ENCODE measurements at places on chromosomes 2 and 18. TPM values are rescaled to one million over a fixed set of nuclear protein-coding genes. Genes with fewer than 3 reads are reported as not detected.

Gene MARS2
- total RNA-seq, result 15.7 TPM

Gene SAG
- 1.2 TPM for total RNA-seq

Gene SCYGR4
- not detected for total RNA-seq

Gene OTX1
- total RNA-seq, result not detected

Gene SERPINB13
- total RNA-seq, result not detected

Gene TMEM200C
- not detected for total RNA-seq

Gene EFR3B
- 0.05 TPM for total RNA-seq

Gene FOXI3
- total RNA-seq, result not detected

Gene DAPL1
- total RNA-seq, result not detected

Gene SERPINB10
- not detected for total RNA-seq

Gene CABLES1
- total RNA-seq, result 0.82 TPM

Gene INO80C
- total RNA-seq, result 25.5 TPM

Gene MYOM1
- total RNA-seq, result 5.5 TPM

Gene TMEM182
- 6.3 TPM for total RNA-seq

Gene CNRIP1
- total RNA-seq, result not detected

Gene RESP18
- not detected for total RNA-seq

Gene FEV
- total RNA-seq, result not detected

Gene NAT8
- not detected for total RNA-seq

Gene ERBB4
- not detected for total RNA-seq

Gene CCBE1
- total RNA-seq, result not detected

Gene ASB18
- total RNA-seq, result not detected

Gene DPYSL5
- not detected for total RNA-seq

Gene NT5C1B
- not detected for total RNA-seq

Gene RBM44
- 1.0 TPM for total RNA-seq

Gene RAB6C
- total RNA-seq, result not detected

Gene UGT1A10
- not detected for total RNA-seq

Gene ANKRD44
- total RNA-seq, result 269 TPM

Gene PCARE
- not detected for total RNA-seq

Gene ITPRIPL1
- 1.4 TPM for total RNA-seq

Gene WDCP
- 15.6 TPM for total RNA-seq

Gene POTEF
- not detected for total RNA-seq

Gene TEKT4
- total RNA-seq, result not detected

Gene GREB1L
- not detected for total RNA-seq

Gene SIX3
- not detected for total RNA-seq

Gene OBSL1
- 0.96 TPM for total RNA-seq

Gene INHBB
- total RNA-seq, result not detected
